ENCODE measurements at places on chromosomes 5 and 9.

DNA sequence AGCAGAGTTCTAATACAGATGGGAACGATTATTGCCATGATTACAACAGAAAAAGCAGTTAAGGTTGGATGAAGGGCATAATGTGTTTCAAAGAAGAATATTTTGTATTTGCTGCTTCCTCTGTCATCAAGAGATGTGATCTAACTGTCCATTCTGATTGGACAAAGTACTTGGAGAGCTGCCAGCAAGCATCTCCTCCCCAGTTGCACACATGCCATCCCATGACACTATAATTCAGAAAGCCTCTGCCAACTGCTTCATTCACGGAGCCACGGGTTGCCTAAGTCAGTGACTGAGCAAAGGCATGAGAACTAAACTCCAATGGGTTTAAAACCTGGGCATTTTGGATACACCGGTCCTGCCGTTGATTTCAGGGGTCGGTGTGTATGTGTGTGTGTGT lies 253.8 kb downstream of the CRB2 start:
- no peak for DNase-seq

GRCh38 chr5:158127536-158127935 lies 268.6 kb upstream of the CLINT1 start:
- DNase-seq = no peak

DNA sequence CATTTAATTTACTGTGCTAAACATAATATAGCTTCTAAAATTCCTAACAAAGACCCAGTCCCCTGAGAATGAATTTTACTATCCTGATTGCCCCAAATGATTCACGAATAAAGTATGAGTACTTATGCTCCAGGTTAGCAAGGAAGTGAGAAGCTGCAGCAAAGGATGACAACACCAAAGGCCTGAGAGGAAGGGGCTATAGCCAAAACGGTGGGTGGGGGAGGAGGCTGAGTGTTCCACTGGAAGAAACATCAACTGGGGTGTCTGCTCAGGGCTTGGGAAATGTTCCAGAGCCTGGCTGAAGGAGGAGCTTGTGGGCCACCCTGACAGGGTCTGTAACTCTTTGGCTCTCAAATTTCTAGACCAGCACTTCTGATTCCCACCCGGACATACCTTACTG lies 157.3 kb downstream of the ADAMTS12 start:
- no peak for DNase-seq

DNA sequence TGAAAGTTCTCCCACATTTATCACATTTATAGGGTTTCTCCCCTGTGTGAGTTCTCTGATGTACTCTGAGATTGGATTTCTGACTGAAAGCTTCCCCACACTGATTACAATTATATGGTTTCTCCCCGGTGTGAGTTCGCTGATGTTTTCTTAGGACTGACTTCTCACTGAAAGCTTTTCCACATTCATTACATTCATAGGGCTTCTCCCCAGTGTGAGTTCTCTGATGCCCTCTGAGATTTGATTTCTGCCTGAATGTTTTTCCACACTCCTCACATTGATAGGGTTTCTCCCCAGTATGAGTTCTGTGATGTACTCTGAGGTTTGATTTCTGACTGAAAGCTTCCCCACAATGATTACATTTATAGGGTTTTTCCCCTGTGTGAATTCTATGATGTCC lies 36.3 kb downstream of the ZNF782 start:
- no peak for DNase-seq

GRCh38 chr5:35294017-35294416 lies 63.7 kb upstream of the PRLR start:
- no peak for DNase-seq

DNA sequence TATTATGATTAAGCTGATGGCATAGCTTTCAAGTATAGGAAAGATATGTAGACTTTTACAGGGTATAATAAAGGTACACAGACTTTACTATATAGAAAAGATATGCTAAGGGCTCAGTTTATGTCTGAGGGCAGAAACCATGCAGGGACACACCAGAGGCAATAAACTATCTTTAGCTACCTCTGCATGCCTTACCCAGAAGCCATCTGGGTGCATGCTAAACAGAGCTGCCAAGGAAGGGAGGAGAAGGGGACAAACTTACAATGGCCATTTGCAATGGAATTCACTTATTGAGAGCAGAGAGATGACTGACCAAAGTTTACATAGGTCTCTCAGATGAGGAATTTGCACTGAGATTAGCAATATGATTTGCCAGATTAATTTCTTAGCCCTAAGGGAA lies 143.1 kb upstream of the NR4A3 start:
- no peak for DNase-seq

- no peak for DNase-seq
These were observed 95.5 kb downstream of the F2RL2 start for GRCh38 chr5:76527685-76528161.

GRCh38 chr9:101311758-101312420 lies 72.9 kb downstream of the BAAT start:
- no peak for DNase-seq

- no peak for DNase-seq
These were observed 115.8 kb upstream of the HAND1 start for GRCh38 chr5:154593796-154594195.

GRCh38 chr5:121872856-121873255 lies 21.2 kb downstream of the FTMT start:
- no peak for DNase-seq

- DNase-seq = no peak
These were observed 113.8 kb upstream of the SPRY4 start for GRCh38 chr5:142438573-142438972.

Data from GOT3 (cell line).